Karpas-422 (cell line): ENCODE measurements at places on chromosomes 3 and 15. TPM values are rescaled to one million over a fixed set of nuclear protein-coding genes. Genes with fewer than 3 reads are reported as not detected.

The NTRK3 gene
- 0.04 and 0.11 TPM in 2 replicates for total RNA-seq

The ACKR2 gene
- total RNA-seq: 0.43 and 1.9 TPM in 2 replicates

The RAD51 gene
- 8.6 and 11.4 TPM in 2 replicates for total RNA-seq

GRCh38 chr3:13612829-13613228, 63.9 kb downstream of the FBLN2 start:
- no peak for DNase-seq

GRCh38 chr3:127065561-127066290, 82.8 kb downstream of the PLXNA1 start:
- no peak for DNase-seq

- no peak for DNase-seq
Measured at GRCh38 chr15:39616731-39617455, 36.0 kb downstream of the THBS1 start.

- no peak for DNase-seq
Measured at GRCh38 chr3:119631516-119631915, 28.9 kb downstream of the POPDC2 start.
